ENCODE measurements at places on chromosomes 2 and 18.
A peak's percentile ranks its signal among the peaks of the same experiment; 100 is the strongest.

GRCh38 chr2:155905657-155906056 is 426.9 kb downstream of the NR4A2 start:
- H3K4me3 ChIP-seq, result no peak overlapping the region
- DNase-seq, result no peak
- H3K27me3 ChIP-seq, result no peaks in the 10 kb centered on the region
- H3K36me3 ChIP-seq, result no peaks in the 10 kb centered on the region

- no peak overlapping the region for H3K4me3 ChIP-seq
- no peaks in the 10 kb centered on the region for H3K27me3 ChIP-seq
- H3K36me3 ChIP-seq, result peaks cover 8% of the 10 kb centered on the region
- H3K4me1 ChIP-seq, result peaks cover 12% of the 10 kb centered on the region
Observed at GRCh38 chr2:65049010-65049639, 7.1 kb upstream of the CEP68 start.

DNA sequence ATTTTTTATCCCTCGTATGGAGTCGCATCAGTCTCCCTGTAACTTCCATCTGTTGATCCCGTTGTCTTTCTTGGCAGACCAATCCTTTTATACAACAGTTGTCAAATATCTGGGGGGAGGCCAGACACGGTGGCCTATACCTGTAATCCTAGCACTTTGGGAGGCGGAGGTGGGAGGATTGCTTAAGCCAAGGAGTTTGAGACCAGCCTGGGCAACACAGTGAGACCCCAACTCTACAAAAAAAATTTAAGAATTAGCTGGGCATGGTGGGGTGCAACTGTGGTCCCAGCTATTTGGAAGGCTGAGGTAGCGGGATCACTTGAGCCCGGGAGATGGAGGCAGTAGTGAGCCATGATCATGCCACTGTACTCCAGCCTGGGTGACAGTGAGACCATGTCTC is 2.0 kb downstream of the XRCC5 start:
- DNase-seq, result no peak
- H3K4me1 ChIP-seq, result peaks cover 66% of the 10 kb centered on the region
- peak overlapping the region; percentile 99 for H3K4me3 ChIP-seq

DNA sequence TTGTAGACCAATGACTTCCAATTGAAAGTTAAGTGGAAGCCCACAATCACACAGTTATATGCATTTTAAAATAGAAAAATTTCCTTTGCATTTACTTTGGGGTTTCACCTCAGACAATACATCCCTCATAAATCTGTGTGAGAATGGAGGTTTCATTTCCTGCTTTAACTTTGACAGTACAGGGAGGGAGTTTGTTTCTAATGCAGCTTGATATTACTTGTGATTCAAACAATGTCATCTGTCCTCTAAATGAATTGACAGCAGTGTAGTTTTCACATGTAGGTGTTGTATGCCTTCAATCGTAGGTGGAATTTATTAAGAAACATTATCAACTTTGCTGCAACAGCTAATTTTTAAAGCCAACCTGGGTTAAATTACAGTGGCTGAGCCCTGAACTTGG is 75.2 kb downstream of the TMEFF2 start:
- H3K4me3 ChIP-seq, result no peak overlapping the region
- no peak for DNase-seq
- no peaks in the 10 kb centered on the region for H3K4me1 ChIP-seq
- no peak overlapping the region for H3K27ac ChIP-seq
- no peaks in the 10 kb centered on the region for H3K36me3 ChIP-seq
- no peaks in the 10 kb centered on the region for H3K27me3 ChIP-seq

GRCh38 chr2:232367591-232368233 is 10.8 kb upstream of the ALPP start:
- no peak overlapping the region for H3K4me3 ChIP-seq
- H3K27me3 ChIP-seq, result no peaks in the 10 kb centered on the region
- DNase-seq, result no peak
- no peak overlapping the region for H3K27ac ChIP-seq
- H3K36me3 ChIP-seq, result no peaks in the 10 kb centered on the region
- peaks cover 14% of the 10 kb centered on the region for H3K4me1 ChIP-seq

- no peak overlapping the region for H3K4me3 ChIP-seq
- peaks cover 8% of the 10 kb centered on the region for H3K4me1 ChIP-seq
- H3K27me3 ChIP-seq, result no peaks in the 10 kb centered on the region
- no peak for DNase-seq
- no peaks in the 10 kb centered on the region for H3K36me3 ChIP-seq
- no peak overlapping the region for H3K27ac ChIP-seq
Observed at GRCh38 chr2:152611458-152612231, 105.6 kb downstream of the PRPF40A start.

- no peaks in the 10 kb centered on the region for H3K27me3 ChIP-seq
- H3K27ac ChIP-seq, result no peak overlapping the region
- no peaks in the 10 kb centered on the region for H3K36me3 ChIP-seq
Observed at GRCh38 chr2:207694811-207695281, 16.6 kb upstream of the CCNYL1 start.

GRCh38 chr2:120783371-120783791 is 47.7 kb downstream of the GLI2 start:
- H3K27me3 ChIP-seq, result no peaks in the 10 kb centered on the region
- H3K27ac ChIP-seq, result peak overlapping the region; percentile 49
- H3K4me3 ChIP-seq, result no peak overlapping the region

DNA sequence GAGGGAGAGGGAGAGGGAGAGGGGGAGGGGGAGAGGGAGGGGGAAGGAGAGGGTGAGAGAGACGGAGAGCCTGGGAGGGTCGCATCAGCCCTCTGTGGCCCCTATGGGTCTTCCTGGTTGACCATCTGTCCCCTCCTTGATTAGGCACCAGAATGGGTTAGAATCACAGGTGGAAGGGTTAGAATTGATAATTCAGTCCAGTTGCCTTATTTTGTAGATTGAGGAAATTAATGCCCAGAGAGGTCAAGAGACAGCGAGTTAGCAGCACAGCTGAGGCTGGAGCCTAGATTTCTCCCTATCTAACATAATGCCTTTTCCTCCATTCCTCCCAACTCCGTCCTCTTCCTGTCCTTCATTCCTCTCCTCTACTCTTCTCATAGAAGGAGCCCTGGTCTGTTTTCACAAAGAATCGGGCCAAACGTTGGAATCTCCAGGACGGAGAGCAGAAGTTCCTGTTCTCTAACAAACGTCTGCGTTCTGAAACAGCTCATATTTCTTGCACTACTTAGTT is 338 bp upstream of the THUMPD2 start:
- H3K4me1 ChIP-seq, result peaks cover 76% of the 10 kb centered on the region
- peak overlapping the region; percentile 66 for H3K27ac ChIP-seq
- peak overlapping the region; percentile 95 for H3K4me3 ChIP-seq
- H3K27me3 ChIP-seq, result no peaks in the 10 kb centered on the region
- H3K36me3 ChIP-seq, result peaks cover 6% of the 10 kb centered on the region

- H3K4me3 ChIP-seq, result no peak overlapping the region
- no peak for DNase-seq
- peaks cover 1% of the 10 kb centered on the region for H3K36me3 ChIP-seq
- H3K27ac ChIP-seq, result no peak overlapping the region
- H3K27me3 ChIP-seq, result peaks cover 8% of the 10 kb centered on the region
- H3K4me1 ChIP-seq, result peaks cover 5% of the 10 kb centered on the region
Observed at GRCh38 chr18:49744376-49745008, 68.8 kb downstream of the ACAA2 start.

GRCh38 chr2:98492441-98492840 is 47.8 kb downstream of the INPP4A start:
- no peak overlapping the region for H3K27ac ChIP-seq
- DNase-seq, result no peak
- H3K27me3 ChIP-seq, result no peaks in the 10 kb centered on the region
- H3K4me1 ChIP-seq, result peaks cover 47% of the 10 kb centered on the region
- no peak overlapping the region for H3K4me3 ChIP-seq

DNA sequence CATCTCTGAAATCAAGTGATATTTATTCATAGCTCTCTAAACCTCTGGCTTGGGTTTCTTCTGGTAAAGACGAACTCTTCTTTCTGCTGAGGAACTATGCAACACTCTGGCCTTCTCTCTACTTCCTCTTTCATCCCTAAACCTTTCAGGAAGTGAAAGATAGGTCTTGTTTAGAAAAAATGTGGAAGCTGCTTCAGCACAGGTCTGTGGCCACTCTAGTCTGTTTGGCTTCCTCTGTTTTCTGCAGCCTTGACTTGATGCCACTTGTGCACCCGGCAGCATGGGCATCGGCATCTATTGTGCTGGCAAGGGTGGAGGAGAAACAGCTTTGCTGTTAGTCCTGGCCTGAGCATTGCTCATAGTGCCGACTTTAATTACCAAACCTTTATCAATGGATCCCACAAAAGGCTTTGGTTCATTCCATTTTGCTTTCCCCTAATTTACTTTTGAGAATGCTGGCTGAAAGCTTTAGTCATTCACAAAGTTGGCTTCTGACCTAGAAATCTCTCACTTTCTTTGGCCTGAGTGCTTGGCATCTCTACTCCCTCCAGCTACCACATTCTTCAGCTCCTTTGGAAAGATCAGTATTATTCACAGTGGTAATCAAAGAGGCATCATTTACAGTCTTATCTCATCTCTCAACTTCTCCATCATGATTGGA is 32.0 kb upstream of the GPR39 start:
- H3K27me3 ChIP-seq, result no peaks in the 10 kb centered on the region
- H3K27ac ChIP-seq, result no peak overlapping the region
- H3K4me1 ChIP-seq, result no peaks in the 10 kb centered on the region
- no peak overlapping the region for H3K4me3 ChIP-seq
- H3K36me3 ChIP-seq, result peaks cover 1% of the 10 kb centered on the region
- DNase-seq, result no peak

DNA sequence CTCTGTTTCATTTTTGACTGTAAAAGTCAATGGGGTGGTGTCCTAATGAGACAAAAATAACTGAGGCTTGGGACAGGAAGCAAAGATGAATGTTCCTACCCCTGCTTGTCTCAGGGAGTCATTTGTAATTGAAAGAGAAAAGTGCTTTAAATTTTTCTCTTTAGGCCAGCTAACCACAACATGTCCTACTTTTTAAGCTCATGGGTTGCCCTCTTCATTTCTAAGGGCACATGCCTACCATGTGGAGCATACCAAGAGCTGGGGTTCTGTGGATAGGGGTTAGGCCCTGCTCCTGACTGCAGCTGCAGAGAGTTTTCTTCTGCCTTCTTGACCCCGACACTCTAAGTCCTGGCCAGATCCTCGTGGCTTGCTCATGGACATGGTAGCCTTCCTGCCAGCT is 96.8 kb upstream of the ARL4C start:
- no peak overlapping the region for H3K27ac ChIP-seq
- no peaks in the 10 kb centered on the region for H3K4me1 ChIP-seq
- no peaks in the 10 kb centered on the region for H3K36me3 ChIP-seq
- no peak for DNase-seq
- peaks cover 15% of the 10 kb centered on the region for H3K27me3 ChIP-seq

GRCh38 chr2:88865801-88866371 is 174.4 kb downstream of the RPIA start:
- H3K27me3 ChIP-seq, result peaks cover 54% of the 10 kb centered on the region
- no peaks in the 10 kb centered on the region for H3K36me3 ChIP-seq
- no peak overlapping the region for H3K27ac ChIP-seq
- H3K4me3 ChIP-seq, result no peak overlapping the region
- no peak for DNase-seq

DNA sequence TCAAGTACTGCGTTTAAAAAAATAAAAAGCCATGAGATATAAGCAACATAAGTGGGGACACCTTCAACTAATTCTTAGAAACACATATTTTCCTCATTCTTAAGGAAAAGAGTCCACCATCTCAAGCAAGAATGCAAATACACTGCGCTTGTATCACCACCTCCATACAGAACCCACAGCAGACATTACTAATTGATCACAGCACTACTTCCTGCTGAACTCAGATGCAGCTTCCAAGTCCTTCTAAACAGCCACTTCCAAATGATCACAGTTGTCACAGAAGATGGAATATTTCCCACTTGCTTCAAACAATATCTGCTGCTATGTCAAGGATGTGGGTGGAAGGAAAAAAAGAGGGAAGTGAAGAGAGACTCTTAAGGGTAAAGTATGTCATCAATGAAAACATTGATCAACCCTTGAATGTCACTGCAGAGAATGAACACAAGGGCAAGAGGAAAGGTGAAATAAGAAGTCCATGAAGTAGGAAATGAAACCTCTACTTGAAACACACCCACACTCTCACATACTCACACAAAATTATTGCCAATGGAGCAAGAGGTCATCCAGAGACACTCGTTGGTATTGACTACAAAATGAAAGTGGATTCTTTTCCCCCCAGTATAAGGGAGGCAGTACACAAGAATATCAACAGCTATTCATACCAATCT is 22.1 kb downstream of the TGFA start:
- no peaks in the 10 kb centered on the region for H3K4me1 ChIP-seq
- DNase-seq, result no peak
- peak overlapping the region; percentile 6 for H3K4me3 ChIP-seq
- no peak overlapping the region for H3K27ac ChIP-seq
- H3K27me3 ChIP-seq, result no peaks in the 10 kb centered on the region

- H3K27ac ChIP-seq, result no peak overlapping the region
- no peak overlapping the region for H3K4me3 ChIP-seq
- H3K27me3 ChIP-seq, result no peaks in the 10 kb centered on the region
- no peak for DNase-seq
- peaks cover 3% of the 10 kb centered on the region for H3K36me3 ChIP-seq
- H3K4me1 ChIP-seq, result peaks cover 16% of the 10 kb centered on the region
Observed at GRCh38 chr18:54740136-54740846, 88.0 kb upstream of the RAB27B start.

DNA sequence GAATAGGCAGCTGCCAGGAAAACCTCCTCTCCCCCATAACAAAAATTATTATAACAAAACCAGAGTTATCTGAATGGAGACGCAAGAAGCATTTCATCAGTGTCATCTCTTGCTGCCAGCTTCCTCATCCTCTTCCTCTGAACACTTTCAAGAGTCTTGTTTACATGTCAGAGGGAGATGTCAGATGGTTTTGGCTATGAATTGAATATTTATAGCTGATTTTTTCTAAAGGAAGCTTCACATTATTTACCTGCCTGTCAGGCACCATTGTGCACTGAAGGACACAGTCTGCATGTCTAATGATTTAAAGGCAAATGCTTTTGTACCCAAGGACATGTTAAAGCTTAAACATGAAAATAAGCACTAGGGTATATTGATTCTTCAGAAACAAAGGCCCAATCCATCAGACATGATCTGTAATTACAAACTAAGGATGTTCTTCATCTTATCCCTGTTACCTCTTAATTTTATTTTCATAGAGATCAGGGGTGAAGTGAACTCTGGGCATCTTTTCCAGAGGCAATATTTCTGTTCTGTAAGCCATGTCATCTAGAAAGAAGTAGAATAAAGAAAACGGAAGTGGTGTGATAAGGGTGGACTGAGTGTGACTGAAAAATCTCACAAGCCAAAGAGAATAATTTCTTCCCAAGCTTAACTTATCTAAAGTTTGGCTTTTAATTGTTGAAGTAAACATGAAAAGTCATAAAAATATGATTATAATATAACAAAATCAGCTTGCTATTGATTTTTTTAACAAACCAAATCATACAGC is 168.7 kb downstream of the ANKRD44 start:
- H3K27me3 ChIP-seq, result no peaks in the 10 kb centered on the region
- peak overlapping the region; percentile 42 for H3K4me3 ChIP-seq
- peaks cover 77% of the 10 kb centered on the region for H3K4me1 ChIP-seq
- peak overlapping the region; percentile 88 for H3K27ac ChIP-seq
